Peyer's patch (tissue), 4 donors: ENCODE measurements at places on chromosomes 6 and 20. TPM values are rescaled to one million over a fixed set of nuclear protein-coding genes. Genes with fewer than 3 reads are reported as not detected.
A peak's percentile ranks its signal among the peaks of the same experiment; 100 is the strongest.

DNA sequence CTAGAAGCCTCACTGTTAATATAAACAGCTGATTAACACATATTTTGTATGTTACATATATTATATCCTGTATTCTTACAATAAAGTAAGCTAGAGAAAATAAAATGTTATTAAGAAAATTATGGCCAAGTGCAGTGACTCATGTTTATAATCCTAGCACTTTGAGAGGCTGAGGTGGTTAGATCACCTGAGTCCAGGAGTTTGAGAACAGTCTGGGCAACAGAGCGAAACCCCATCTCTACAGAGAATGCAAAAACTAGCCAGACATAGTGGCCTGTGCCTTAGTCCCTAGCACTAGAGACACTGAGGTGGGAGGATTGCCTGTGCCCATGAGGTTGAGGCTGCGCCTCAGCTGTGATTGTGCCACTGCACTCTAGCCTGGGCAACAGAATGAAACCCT lies 81.9 kb downstream of the NCOA3 start:
- DNase-seq = no peak

Gene B3GALT4
- 31.5 TPM for total RNA-seq

Gene PAX1
- not detected for total RNA-seq

DNA sequence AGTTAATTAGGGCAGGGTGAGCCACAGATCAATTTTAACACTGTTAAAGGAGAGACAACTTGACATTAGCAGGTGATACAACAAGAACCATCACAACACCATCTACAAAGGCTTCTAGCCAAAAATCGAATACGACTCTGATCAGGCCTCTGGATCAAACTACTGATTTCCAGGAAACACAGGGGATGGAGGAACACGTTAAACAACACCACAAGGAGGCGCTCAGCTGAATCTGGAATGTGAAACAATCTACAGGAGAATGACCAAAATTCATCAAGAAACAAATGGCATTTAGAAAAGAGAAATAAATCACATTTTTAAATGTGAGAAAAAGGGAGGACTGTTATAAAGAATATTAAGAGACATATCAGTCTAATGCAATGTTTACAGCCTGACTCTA lies 13.5 kb upstream of the MAFB start:
- DNase-seq = no peak

- no peak for DNase-seq
Observed at GRCh38 chr6:137357263-137357947, 136.8 kb downstream of the OLIG3 start.

GRCh38 chr6:139600919-139601475 lies 226.5 kb upstream of the CITED2 start:
- DNase-seq = no peak

Gene FOXQ1
- not detected for total RNA-seq

Gene PRDM13
- total RNA-seq = not detected

DNA sequence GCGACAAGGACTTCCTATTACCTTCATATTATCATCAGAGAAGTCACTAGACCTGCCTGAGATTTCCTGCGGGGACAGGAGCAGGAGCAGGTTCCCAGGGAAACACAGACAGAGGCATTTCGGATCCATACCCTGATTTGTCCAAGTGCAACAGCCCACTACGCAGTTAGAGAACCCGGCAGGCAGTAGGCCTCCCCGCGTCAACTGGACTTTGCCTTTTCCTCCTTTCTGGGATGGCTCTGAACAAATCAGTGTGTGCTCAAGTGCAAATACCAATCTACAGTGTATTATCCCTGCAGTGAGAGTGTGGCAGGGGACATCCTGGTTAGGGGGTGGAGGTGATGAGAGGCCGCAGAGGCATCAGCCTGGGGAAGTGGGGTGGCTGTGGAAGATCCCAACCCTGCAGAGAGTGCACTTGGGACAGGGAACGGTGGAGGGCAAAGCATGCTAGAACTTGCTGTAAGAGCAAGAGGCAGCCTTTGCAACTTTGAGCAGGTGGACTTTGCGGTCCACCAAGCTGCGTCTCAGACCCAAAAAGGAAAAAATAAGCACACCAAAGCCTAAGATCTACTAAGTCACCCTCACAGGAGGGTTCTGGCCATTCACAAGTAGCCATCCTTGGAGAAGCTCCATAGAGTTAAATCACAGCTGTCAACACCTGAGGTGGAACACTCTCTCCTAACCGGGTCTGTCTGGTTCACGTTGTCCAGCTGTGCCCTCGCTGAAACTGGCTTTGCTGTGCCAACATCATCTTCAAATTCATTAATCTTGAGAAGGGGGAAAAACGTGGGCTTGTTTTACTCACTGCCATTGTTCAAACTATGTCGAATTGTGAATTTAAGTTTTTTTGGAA lies 159.1 kb downstream of the ZDHHC14 start:
- DNase-seq = peak; percentile 69

GRCh38 chr6:97449444-97449966 lies 166.5 kb upstream of the MMS22L start:
- DNase-seq = no peak

DNA sequence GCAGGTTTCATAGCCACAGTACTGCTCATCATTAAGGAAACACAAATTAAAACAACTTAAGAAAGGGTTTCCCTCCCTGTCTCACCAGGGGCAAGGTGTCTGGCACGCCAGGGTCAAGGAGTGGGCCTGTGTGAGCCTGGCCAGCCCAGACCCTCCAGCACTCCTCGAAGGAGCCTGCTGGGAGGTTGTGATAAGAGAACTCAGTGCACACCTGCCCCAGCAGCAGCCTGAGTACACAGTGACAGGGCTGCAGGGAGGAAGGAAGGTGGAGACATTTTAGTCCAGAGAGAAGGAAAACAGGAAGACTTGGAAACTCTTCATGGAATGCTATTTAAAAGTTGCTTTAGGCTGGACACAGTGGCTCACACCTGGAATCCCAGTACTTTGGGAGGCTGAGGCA lies 14.1 kb downstream of the NINL start:
- no peak for DNase-seq

GRCh38 chr6:149419696-149420404 lies 19.8 kb downstream of the SUMO4 start:
- DNase-seq = no peak

DNA sequence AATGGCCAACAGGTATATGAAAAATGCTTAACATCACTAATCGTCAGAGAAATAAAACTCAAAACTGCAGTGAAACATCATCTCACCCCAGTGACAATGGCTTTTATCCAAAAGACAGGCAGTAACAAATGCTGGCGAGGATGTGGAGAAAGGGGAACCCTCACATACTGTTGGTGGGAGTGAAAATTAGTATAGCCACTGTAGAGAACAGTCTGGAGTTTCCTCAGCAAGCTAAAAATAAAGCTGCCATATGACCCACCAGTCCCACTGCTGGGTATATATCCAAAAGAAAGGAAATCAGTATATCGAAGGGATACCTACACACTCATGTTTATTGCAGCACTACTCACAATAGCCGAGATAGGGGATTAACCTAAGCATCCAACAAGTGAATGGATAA lies 23.4 kb upstream of the INSM1 start:
- no peak for DNase-seq
